Activated CD4-positive, alpha-beta memory T cell treated with anti-CD3 and anti-CD28 coated beads for 36 hours (primary cell): ENCODE measurements at places on chromosomes 6 and 20. TPM values are rescaled to one million over a fixed set of nuclear protein-coding genes. Genes with fewer than 3 reads are reported as not detected.

- no peak for DNase-seq
These were observed 19.3 kb upstream of the TTK start for GRCh38 chr6:79985128-79985527.

GRCh38 chr20:33015114-33015484 is 7.6 kb downstream of the BPIFB2 start:
- no peak for DNase-seq

GRCh38 chr6:44737341-44737740 is 349.8 kb downstream of the CDC5L start:
- no peak for DNase-seq

DNA sequence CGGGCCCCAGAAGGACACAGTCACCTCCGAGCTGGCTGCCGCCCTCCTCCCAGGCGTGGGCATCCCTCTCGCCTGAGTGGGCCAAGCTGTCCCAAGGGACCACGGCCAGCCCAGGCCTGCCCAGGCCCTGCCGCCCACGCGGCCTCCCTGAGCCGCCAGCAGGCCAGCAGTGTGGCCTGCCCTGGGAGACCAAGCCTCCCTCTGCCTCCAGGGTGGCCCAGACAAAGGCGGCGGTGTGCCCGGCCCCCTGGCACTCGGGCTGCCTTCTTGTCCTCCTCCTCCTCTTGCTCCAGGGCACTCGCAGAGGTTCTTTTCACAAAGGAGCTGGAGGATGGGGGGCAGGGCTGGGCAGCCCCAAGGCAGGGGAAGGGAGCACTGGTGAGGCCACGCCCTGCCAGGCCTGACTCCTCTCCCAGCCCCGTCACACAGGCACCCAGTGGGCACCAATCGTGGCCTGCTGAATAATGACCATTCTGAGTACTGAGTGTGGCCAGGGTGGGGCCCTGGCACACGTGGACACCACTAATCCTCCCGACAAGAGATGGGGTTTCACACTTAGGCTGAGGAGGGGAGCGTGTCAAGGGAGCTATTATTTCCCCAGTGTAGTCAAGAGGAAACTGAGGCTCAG is 25.3 kb downstream of the NOL4L start:
- no peak for DNase-seq

- DNase-seq = no peak
These were observed 23.0 kb upstream of the IL17A start for GRCh38 chr6:52162940-52163908.

GRCh38 chr6:7053125-7053774 is 54.5 kb upstream of the RREB1 start:
- no peak for DNase-seq

DNA sequence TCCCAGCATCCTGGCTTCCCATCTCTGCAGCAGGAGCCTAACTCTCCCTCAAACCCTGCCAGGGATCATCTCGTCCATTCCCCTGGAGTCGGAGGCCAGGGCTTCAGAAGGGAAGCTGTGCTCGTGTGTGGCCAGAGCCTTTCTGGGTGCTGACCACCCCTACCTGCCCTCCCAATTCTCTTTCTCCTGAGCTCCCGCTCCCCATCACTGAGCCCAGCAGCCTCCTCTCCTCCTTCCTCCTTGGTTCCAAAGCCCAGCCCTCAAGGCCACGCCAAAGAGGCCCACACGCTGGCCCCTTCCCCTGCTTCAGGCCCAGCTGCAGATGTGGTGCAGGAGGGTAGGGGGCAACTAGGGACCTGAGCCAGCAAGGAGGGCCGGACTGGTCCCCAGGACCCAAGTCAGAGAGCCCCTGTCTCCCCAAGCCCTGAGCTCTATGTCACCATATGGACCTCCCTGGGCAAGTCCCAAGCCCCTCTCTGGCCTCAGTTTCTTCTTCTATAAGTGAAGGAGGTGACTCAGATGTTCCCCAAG is 1.3 kb downstream of the FAM83C start:
- no peak for DNase-seq

GRCh38 chr6:138287144-138287955 is 69.1 kb upstream of the PBOV1 start:
- DNase-seq = peak; percentile 60

DNA sequence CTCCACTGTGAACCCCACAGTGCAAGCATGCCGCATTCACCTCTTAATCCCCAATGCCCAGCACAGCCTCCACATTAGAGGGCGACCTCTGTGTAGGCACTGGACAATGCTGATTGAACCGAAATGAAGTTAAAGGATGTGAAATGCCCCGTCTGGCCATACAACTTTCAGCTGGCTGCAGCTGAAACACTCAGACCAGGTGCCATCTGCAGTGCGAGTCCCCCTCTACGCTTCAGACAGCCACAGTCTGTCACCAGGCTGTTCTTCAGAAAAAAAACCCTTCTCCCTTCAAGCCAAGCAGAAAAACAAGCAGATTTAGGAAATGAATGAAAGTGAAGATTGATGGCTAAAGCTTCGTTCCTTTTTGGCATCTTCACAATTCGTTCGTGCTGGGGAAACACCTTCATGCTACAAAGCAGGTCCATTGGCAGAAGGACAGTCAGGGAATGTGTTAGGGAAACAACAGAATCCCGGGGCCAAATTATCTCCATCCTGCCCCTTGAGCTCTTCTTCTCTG is 44.7 kb downstream of the TNFAIP3 start:
- no peak for DNase-seq

DNA sequence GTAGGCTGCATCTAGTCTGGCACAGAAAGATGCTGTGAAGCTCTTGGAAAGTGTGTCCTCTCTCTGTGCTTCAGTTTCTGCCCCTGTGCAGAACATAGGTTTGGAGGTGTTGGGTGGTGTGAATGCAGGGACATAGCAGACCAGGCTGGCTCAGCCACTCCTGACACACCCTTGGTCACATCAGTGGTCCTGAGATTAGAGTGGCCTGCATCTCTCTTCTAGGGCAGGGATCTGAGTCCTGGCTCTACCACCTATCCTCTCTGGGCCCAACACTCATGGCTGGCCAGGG is 10.1 kb upstream of the TLDC2 start:
- no peak for DNase-seq

DNA sequence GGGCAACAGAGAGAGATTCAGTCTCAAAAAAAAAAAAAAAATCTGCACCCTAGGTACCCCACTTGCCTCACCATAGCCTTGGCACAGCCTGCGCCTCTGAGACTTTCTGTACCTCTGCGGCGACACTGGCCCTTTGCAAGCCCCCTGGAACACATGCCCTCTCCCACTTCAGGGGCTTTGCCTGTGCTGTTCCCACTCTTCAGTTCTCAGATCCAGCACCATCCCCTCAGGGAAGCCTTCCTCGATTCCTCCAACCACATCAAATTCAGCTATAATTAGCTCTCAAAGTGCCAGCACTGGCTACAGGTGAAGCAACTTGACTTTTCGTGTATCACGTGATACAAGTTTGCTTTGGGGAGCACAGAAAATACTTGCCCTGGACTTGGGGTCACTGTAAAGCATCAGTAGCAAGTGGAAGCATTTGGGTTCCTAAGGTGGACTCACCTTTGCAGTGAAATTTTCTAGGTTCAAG is 2.1 kb upstream of the UBE2V1 start:
- no peak for DNase-seq

DNA sequence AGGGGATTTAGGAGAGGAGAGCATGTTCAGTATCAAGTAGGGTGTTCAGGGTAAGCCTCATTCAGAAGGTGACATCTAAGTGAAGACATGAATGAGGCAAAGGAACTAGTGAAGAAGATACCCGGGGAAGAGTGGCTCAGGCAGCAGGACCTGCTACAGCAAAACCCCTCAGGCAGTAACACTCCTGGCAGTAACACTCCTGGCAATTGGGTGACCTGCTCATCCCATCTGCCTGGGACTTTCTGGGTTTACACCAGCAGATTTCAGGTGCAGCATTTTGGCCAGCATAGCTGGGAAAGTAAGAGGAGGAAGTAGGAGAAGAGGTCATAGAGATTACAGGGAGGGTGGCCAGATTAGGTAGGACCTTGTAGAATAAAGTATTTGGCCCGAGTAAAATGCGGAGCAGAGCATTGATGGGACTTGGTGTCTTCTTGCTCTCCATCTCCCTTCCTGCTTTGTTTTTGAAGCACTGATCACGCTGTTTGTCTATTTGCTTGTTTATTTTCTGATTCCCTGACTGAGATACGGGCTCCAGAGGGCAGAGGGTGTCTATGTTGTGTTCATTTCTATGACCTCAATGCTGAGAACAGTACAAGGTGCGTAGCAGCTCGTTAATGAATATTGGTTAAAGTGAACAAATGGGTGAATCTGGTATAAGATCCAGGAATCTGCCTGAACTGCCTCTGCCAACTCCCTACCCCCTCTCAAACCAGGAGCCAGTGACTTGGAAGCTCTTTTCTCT is 88.3 kb downstream of the IYD start:
- no peak for DNase-seq

GRCh38 chr20:37347891-37348791 is 2.2 kb downstream of the SRC start:
- DNase-seq = peak; percentile 43

DNA sequence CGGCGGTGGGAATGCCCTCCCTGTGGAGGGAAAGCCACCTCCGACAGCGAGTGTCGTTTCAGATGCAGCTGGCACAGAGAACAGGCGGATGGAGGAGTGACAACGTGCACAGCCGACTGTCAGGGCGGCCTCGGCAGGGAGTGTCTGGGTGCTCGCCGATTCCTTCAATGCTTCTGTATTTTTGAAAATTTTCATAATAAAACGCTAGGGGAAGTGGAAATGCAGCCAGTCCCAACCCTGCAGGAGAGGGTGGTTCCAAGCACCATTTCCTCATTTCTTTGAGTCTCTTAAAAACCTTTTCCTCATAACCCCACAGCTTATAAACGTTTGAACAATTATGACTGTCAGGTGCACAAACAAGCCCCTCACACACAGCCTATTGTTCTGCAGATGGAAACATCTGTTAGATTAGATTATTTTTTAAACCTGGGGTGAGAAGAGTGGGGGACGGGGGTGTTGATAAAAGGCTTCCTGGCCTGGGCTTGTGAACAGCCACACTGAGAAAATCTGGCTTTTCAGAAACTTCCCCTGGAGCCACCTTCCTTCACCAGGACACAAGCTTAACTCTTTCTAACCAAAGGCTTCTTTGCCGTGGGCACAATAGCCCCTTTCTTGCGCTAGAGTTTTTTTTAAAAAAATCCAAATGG is 228.9 kb downstream of the ANKRD60 start:
- DNase-seq = no peak

DNA sequence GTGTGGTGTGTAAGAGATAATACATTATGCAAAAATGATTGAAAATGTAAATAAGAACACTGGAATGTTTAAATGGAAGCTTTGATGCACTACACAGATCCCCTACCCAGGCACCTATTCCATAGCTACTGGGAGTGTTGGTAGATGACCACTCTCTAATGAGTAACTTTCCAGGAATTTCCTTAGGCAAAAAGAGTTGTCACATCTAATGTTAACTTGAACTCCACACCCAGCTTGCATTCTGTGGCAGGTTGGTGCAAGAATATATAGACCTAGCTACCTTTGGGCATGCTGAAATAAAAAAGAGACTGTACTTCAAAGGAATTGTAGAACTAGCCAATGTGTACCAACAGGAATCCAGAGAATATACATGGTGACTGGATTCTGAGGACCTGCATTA is 1254.2 kb upstream of the EYS start:
- DNase-seq = no peak

DNA sequence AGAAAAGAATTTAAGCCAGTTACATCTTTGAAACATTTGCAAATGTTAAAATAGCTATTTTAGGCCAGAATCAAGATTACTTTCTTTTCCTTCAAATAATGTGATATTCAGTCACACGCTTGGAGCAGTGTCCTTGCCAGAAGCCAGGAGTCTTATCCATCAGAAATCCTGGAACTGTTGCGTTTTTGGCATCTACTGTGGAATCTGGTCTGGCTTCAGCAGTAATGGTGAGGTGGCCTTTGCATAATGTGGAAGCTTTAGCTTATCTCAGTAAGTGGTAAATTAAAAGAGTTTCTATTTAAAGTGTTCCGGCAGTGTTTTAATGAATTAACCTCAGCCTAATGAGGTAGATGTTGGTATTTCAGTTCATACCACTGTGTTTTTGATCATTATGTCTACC is 97.6 kb downstream of the FIG4 start:
- no peak for DNase-seq

DNA sequence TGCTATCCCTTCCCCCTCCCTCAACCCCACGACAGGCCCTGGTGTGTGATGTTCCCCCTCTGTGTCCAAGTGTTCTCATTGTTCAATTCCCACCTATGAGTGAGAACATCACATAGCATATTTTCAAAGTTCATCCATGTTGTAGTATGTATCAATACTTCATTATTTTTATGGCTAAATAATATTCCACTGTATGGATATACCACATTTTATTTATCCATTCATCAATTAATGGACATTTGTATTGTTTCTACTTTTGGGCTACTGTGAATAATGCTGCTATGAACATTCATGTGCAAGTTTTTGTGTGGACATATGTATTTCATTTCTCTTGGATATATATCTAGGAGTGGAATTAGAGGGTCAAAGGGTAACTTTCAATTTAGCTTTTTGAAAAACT is 58.7 kb upstream of the ARMC2 start:
- DNase-seq = no peak

The C4B gene
- 3.1 TPM for total RNA-seq

The BPIFB2 gene
- not detected for total RNA-seq

The CRIP3 gene
- 2.0 TPM for total RNA-seq

The SPDEF gene
- total RNA-seq = 0.33 TPM

The FHL5 gene
- total RNA-seq = not detected

The BPIFB1 gene
- total RNA-seq = not detected
